HCEC 1CT (cell line): ENCODE measurements at places on chromosomes 3 and 15.

GRCh38 chr3:69811452-69812401, 72.5 kb downstream of the MITF start:
- no peak for DNase-seq

DNA sequence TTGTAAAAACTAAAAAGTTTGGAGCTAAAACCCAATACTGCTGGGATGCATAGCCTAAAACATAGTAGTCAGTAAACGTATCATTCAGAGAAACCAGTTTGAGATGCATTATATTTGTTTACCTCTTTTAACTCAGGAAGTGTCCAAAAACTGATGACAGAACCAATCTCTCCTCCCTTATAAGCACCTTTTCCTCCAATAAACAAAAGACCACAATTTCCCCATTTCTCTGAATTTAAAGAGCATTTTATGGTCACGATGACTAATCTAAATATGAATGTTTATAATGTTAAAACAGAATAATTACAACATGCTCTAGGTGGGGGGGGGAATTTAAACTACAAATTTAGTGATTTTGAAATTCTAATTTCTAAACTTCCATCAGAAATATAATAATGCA, 58.5 kb downstream of the CEP63 start:
- no peak for DNase-seq

- DNase-seq, result no peak
Measured at GRCh38 chr3:153008226-153008625, 153.8 kb upstream of the RAP2B start.

DNA sequence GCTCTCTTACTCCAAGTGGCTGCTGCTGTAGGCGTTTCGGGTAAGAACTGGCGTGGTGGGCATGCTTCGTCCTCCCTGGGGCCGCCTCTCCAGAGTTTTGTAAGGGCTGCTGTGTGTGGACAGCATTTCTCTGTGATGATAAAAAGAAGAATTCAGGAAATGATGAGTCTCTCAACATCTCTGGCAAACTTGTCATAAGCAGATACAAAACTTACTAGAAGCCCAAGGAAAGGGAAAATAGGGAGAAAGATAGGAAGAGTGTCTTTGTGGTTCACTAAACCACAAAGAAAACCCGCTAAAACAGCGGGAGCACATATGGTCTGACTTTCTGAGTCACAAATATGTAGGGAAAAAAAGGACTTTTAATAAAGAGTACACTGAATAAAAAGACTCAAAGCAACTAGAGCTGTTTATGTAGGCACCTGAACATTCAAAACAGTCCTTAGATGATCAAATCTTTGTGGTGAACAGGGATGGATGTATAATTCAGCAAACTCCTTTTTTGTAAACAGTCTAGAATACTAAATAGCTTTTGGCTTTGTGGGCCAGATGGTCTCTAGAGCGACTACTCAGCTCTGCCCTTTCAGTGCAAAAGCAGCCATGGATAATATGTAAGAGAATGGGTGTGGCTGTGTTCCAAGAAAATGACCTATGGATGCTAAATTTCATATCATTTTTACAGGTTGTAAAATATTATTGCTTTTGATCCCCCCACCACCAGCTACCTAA, 60.4 kb upstream of the LMOD3 start:
- DNase-seq, result peak; percentile 82

DNA sequence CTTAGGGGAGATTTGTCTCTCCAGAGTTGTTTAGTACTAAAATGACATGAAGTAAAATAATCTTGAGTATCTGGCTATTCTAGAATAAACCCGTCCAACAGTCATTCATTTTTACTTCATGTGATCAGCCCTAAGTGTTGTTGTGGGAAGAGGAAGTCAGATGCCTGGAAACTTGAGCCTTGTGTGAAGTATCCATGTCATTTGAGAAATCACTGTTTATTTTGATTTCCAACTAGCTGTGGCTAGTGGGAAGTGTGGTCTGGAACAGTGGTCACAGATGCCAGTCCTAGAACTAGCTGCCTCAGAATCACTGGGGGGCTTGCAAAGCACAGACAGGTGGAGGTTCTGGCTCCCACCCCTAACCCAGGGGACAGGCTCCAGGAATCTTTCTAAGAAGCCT, 77.7 kb upstream of the LIMD1 start:
- peak; percentile 40 for DNase-seq

DNA sequence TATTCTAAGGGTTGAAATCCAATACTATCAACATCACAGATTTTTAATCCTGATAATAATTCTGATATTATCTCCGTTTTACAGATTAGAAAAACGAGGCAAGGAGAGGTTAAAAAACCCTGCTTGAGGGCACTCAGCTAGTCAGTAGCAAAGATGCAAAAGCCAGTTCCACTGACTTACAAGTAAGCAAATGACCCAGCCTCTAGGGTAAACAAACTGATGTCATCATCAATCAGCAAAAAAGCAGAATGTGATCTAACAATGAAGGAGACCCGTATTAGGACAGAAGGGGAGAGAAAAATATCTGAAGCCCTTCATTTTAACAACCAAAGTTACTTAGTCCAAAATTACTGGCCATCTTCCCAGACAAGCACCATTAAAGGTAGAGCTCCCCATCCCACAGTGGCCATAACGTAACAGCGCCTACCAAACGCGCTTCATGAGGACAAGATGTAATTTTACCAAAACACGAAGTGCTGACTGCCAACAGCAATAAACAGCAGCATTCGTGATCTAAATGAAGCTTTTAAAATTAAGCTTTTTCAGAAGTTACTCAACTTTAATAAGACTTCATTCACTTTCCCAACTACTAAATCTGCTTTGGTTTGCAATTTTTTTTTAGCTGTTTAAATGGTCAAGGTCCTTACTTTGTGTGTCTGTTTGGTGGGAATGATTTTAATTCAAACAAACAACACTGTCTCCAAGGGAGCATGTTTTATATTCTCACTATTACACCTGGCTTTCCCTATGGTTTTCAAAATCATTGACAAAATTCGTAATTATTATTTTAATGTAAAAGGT, 176.6 kb downstream of the OSBPL10 start:
- no peak for DNase-seq

- peak; percentile 26 for DNase-seq
Measured at GRCh38 chr3:89042236-89042835, 65.1 kb upstream of the EPHA3 start.

DNA sequence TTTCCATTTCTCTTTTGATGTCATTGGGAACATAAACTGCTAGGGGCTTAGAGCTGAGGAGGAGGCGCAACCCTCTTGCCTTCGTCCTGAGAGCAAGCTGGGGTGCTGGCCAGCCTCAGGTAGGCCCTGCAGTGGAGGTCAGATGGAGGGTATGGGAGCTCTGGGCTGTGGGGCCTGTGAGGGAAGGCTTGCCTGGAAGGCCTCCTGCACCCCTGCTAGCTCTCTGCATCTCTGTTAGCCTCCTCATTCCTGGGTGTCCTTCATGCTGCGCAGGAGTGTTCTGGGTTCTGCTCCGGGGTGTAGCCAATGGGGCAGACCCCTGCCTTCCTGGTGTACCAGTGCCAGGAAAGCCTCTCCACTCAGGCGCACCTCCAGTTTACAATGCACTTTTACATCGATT, 11.8 kb downstream of the GP5 start:
- no peak for DNase-seq

DNA sequence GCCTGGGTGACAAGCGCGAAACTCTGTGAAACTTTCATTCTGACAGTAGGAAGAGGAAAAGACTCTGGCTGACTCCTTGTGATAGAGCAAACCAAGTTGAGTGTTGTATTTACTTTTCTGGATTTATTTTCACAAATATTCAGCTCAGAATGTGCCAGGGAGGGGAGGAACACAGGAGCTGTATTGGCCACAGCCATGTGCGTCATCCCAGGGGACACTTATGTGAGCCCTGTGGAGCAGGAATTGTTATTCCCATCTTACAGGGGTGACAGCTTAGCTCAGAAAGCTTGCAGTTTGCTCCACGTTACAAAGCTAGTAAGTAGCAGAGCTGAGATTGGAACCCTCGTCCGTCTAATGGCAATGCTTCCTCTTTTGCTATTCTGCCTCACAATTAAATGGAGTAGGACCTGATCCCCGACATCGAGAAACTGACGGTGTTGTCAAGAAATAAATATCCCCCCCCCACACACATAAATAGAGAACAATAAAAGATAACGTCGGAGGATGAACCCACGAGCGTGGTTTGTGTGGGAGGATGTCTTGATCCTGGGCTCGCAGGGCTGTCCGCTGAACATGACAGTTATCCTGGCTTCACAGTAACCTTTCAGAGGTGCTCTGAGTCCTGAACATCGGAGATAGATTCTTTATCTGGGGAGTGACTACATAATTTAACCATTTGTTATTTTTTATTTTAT, 151.6 kb upstream of the CTDSPL start:
- no peak for DNase-seq

- DNase-seq, result no peak
Measured at GRCh38 chr3:32815841-32816438, 1.9 kb upstream of the TRIM71 start.

DNA sequence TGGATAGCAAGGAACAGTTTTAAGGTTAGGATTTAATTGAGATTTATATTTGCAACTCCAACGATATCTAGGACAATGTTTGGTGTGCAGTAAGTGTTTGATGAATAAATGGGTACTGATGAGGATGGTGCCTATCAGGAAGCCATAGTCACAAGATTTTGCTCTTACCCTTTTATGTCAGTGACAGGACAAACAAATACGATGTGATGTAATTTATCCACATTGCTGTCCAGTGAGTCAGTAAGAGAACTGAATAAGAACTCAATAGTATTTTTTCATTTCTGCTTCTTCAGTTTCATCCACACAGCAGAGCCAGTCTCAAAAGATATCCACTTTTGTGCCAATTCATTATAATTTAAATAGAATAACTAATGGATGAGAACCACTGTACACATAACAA, 18.5 kb downstream of the C3orf85 start:
- no peak for DNase-seq

- peak; percentile 40 for DNase-seq
Measured at GRCh38 chr15:83398626-83399025, 48.5 kb upstream of the SH3GL3 start.

GRCh38 chr3:58586776-58587192, 9.6 kb upstream of the FAM107A start:
- DNase-seq, result no peak

DNA sequence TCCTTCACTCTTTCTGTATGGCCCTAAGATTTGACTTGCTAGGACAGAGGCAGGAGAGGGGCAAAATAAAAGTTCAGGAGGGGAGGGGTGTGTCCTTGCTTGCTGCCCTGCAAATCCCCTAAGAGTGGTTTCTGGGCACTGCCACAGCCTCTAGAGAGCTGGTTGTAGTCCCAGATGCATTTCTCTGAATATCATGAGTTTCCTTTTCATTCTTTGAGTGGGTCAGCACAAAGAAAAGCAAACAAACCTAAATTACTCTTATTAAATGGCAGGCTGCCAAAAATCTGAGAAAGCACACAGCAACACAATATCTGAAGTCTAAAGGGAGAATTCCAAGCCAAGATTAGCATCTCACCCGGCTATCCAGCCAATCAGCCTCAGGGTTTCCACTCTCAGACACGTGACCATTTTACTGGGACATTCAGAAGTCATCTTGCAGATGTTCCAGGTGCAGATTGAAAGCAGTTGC, 919.3 kb downstream of the TUSC7 start:
- DNase-seq, result peak; percentile 45

GRCh38 chr3:98529856-98530459, 1.8 kb upstream of the GPR15 start:
- DNase-seq, result no peak
